Fibroblast of lung (primary cell): ENCODE measurements at places on chromosomes 5 and 9. TPM values are rescaled to one million over a fixed set of nuclear protein-coding genes. Genes with fewer than 3 reads are reported as not detected.

F2RL2 gene
- total RNA-seq = 13.1 and 82.6 TPM in 2 replicates

IRX4 gene
- total RNA-seq = not detected in 2 replicates

ESM1 gene
- total RNA-seq = 1.5 and 1.8 TPM in 2 replicates

TNFSF15 gene
- total RNA-seq = 0.26 and 0.33 TPM in 2 replicates

ZDHHC12 gene
- total RNA-seq = 19.8 and 39.0 TPM in 2 replicates

TMOD1 gene
- total RNA-seq = 2.6 and 4.0 TPM in 2 replicates

- H3K4me1 ChIP-seq = no peaks in the 10 kb centered on the region
- no peak for DNase-seq
- H3K36me3 ChIP-seq = no peaks in the 10 kb centered on the region
- H3K4me3 ChIP-seq = no peak overlapping the region
- no peak overlapping the region for H3K27ac ChIP-seq
Measured at GRCh38 chr5:165185716-165186115, 1680.3 kb downstream of the MAT2B start.

DNA sequence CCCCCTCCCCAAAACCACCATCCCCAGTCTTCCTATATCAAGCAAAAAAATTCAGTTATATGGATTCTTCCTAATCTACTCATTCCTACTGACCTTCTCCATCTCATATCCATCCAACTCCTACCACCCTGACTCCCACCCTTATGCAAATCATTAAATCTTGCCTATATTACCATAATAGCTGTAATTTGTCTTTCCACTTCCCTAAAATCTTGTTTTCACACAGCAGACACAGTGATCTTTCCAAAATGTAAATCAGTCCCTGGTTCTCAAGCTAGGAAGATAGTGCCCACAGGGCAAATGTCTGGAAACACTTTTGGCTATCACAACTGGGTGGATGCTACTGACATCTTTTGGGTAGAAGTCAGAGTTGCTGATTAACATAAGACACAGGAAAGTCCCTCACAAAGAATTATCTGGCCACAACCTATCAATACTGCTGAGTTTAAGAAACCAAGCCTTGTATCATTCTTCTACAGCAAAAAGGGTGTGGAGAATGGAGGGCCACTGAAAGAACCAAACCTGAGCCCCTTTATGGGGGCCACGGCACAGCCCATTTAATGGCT is 1.4 kb downstream of the SRA1 start:
- no peaks in the 10 kb centered on the region for H3K27me3 ChIP-seq
- H3K4me3 ChIP-seq = peak overlapping the region; percentile 66
- DNase-seq = no peak
- H3K4me1 ChIP-seq = no peaks in the 10 kb centered on the region

- no peak overlapping the region for H3K4me3 ChIP-seq
- no peak overlapping the region for H3K27ac ChIP-seq
- no peaks in the 10 kb centered on the region for H3K36me3 ChIP-seq
- peak; percentile 74 for DNase-seq
- H3K27me3 ChIP-seq = no peaks in the 10 kb centered on the region
- no peaks in the 10 kb centered on the region for H3K4me1 ChIP-seq
Measured at GRCh38 chr5:115686051-115686737, 60.4 kb upstream of the TMED7 start.

DNA sequence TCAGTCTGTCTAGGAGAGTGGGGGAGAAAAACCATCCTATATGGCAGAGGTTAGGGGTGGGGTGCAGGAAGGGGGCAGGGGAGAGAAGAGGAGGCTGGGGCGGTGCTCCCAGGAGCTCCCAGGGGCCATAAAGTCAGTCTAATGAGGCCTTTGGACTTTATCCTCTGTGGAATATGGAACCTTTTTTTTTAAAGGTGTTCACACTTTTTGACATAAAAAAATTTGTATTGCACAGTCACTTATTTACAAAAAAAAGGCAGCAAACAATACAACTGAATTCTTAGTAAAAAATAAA is 51.9 kb upstream of the SYNPO start:
- DNase-seq = no peak
- no peak overlapping the region for H3K27ac ChIP-seq
- H3K4me3 ChIP-seq = no peak overlapping the region
- H3K36me3 ChIP-seq = no peaks in the 10 kb centered on the region
- peaks cover 4% of the 10 kb centered on the region for H3K4me1 ChIP-seq

- no peak for DNase-seq
- H3K27me3 ChIP-seq = peaks cover 3% of the 10 kb centered on the region
- H3K4me3 ChIP-seq = no peak overlapping the region
- H3K36me3 ChIP-seq = no peaks in the 10 kb centered on the region
- no peaks in the 10 kb centered on the region for H3K4me1 ChIP-seq
Measured at GRCh38 chr9:99628849-99629620, 192.7 kb upstream of the NR4A3 start.

DNA sequence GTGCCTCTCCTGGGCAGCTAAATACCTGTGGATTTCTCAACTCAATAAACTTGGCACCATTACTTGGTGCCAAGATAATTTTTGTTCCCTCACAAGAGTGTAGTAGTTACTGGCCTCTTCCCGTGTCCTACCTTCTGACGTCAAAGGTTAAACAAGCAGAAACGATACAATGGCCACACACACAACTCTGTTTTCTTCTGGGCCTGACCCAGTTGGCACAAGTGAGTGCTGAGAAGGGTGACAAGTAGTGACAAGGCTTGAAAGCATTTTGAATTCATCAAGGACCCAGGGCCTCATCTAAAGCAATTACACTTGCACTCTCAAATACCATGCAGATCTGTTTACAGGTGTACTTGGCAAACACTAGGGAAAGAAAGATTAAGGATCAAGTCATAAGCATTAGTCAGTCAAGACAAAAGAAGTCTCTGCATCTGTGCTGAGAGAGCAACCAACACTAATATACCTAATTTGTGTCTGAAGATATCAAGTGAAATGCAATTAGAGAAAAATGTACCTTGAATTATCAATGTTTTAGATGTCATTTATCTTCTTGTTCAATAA is 30.8 kb downstream of the RASEF start:
- peaks cover 2% of the 10 kb centered on the region for H3K4me1 ChIP-seq
- H3K4me3 ChIP-seq = no peak overlapping the region
- no peaks in the 10 kb centered on the region for H3K27me3 ChIP-seq
- no peaks in the 10 kb centered on the region for H3K36me3 ChIP-seq
- no peak for DNase-seq

- DNase-seq = no peak
- H3K36me3 ChIP-seq = no peaks in the 10 kb centered on the region
- H3K27me3 ChIP-seq = no peaks in the 10 kb centered on the region
- no peak overlapping the region for H3K4me3 ChIP-seq
Measured at GRCh38 chr9:118038713-118039112, 334.5 kb downstream of the TLR4 start.

- peak; percentile 29 for DNase-seq
- H3K27ac ChIP-seq = no peak overlapping the region
- no peaks in the 10 kb centered on the region for H3K36me3 ChIP-seq
- no peaks in the 10 kb centered on the region for H3K4me1 ChIP-seq
- no peak overlapping the region for H3K4me3 ChIP-seq
- H3K27me3 ChIP-seq = no peaks in the 10 kb centered on the region
Measured at GRCh38 chr9:76415731-76416130, 21.5 kb upstream of the RFK start.

DNA sequence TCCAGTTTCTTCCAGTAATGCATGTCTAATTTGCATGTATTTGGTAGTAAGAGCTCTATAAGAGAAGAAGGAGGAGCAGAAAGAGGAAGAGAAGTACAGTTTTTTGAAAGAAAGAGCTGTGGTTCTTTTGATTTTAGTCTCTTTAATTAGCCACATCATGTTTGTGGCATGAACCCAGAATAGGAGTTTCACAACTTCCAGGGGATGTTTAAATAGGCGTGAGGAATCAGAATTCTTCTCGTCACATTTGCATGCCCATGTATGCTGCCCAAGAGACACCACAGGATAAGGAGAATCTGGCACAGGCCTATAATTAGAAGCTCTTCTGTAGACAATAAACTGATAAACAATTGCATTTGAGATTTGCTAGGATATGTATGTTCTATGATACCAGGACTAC is 78.7 kb downstream of the GAS1 start:
- no peaks in the 10 kb centered on the region for H3K36me3 ChIP-seq
- H3K4me1 ChIP-seq = no peaks in the 10 kb centered on the region
- no peaks in the 10 kb centered on the region for H3K27me3 ChIP-seq
- H3K4me3 ChIP-seq = no peak overlapping the region

DNA sequence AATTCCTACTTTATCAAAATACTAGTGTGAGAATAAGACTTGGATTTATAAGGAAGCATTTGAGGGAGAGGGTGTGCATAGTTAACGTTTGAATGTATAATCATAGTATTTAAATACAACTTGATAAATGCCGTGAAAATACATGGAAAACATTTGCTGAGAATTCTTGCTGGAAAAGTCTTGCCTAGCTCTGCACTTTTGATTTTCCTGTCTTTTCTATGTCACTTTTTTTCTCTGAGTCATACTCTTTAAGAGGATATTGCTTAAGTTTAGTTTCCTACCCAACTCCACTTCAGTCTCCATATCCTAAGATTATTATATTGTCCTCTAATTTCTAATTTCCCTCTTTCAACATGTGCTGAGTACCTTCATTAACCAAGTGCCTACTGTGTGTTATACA is 616.6 kb upstream of the SEMA6A start:
- no peaks in the 10 kb centered on the region for H3K4me1 ChIP-seq
- DNase-seq = peak; percentile 1
- H3K27me3 ChIP-seq = no peaks in the 10 kb centered on the region
- H3K27ac ChIP-seq = no peak overlapping the region
- no peak overlapping the region for H3K4me3 ChIP-seq

GRCh38 chr5:154071799-154072413 is 33.1 kb downstream of the MFAP3 start:
- DNase-seq = no peak
- peaks cover 2% of the 10 kb centered on the region for H3K27me3 ChIP-seq
- no peaks in the 10 kb centered on the region for H3K36me3 ChIP-seq
- no peaks in the 10 kb centered on the region for H3K4me1 ChIP-seq
- H3K4me3 ChIP-seq = no peak overlapping the region

DNA sequence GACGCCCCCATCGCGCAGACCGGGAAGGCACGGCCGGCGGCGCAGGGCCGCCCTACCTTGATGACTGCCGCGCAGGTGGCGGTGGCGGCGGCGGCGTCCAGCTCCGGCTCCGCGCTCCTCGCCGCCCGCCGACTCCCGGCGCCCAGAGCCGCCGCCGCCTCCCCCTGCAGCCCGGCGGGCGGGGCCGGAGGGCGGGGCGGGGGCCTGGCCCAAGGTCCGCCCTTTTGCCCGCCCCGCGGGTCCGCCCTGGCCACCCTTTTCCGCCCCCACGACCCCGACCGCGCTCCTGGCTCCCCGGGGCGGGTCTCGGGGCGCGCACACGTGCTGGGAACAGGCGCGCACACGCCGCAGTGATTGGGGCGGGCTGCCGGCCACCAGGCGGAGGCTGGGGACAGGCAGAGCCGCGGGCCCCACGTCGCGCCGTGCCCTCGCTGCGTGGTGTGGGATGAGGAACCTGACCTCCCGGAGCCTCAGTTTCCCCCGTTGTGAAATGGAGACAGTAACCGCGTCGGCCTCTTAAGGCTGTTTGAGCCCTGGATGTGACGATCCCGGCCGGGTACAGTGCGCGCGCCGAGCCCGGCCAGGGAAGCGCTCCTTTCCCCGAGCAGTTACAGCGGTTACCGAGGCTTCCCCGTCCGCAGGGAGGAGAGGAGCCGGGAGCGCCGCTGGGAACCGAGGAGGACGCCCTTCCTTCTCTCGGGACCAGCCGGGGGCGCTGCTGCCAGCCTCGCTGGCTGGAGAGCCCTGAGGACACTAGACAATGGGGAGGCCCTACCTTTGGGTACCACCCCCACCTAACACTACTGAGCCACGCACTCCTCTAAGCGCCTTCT is at the start of gene CORO2A:
Gene CORO2A, minus strand, starts transcription at position 135 of the 833 bp plus-strand sequence. CDS start 34,977 bp downstream, outside the sequence.
- peaks cover 9% of the 10 kb centered on the region for H3K27me3 ChIP-seq
- H3K4me3 ChIP-seq = peak within 1 kb of the TSS; percentile 23
- no peak within 1 kb of the TSS for H3K27ac ChIP-seq
- no peaks in the 10 kb centered on the region for H3K36me3 ChIP-seq
- no peaks in the 10 kb centered on the region for H3K4me1 ChIP-seq

DNA sequence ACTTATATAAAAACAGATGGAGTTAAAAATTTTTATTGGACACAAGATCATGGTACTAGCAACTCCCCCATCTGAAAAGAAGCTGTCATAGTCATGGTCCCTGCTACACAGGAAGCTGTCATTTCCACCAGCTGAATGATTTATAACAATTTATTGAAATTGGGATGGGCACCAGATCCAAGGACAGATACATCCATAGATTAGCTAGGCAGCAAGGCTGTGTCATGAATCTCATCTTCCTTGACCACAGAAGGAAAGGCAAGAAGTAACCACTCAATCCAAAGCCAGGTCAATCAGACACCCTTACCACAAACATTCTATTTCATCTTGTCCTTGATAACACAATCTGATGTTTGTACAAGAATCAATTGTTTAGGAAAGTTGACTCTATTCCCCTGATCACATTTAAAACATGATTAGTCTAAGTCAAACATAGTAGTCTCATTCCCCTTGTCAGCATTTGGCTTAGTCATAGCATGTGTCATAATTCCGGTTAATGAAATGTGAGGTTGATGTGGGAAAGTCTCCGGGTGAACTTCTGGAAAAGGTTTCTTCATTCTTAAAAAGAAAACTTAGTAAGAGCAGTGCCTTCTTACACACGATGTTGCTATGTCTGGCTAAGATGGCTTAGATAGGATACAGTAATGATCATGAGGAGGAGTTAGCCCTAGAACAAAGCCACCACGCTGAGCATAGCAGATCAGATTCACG is 462.6 kb upstream of the PAPPA start:
- DNase-seq = peak; percentile 98
- peak overlapping the region; percentile 93 for H3K27ac ChIP-seq
- no peaks in the 10 kb centered on the region for H3K36me3 ChIP-seq

DNA sequence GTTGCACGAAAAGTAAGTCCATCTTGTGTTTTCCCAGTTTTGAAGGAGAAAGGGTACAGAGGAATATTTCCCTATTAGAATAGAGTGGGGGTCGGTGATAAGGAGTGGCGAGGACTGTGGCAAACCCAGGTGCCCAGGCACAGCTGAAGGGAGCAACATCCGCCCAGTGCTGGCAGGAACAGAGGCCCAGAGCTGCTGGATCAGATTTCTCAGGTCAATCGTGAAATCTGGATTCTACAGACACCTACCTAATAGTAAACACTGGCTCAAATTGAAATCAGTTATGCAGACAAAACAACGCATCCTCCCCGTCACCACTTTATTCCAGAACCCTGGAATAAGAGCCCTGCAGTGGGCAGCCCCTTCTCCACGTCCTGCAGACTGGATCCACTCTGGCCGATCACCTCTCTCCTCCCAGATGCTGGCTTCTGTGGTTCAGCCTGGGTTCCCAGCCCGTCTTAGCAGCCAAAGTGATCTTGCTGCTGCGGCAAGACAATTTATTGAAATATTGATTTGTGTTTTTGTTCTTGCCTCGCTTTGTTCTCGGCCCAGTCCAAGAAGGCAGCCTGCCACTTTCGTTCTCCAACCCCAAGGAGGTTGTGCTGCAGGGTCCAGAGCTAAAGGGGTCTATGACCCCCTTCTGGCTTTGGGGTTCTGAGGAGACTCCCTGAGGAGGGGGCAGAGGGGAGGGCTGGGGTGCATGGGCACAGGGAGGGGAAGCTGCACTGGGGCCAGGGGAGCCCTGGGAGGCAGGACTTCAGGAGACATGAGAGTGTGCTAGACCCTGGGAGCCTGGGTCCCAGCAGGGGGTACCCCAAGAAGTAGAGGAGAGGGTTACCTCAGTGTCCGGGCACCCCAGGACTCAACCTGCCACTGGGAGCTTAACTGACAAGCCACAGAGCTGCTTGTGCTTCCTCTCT is 103.3 kb downstream of the ZNF354C start:
- H3K36me3 ChIP-seq = no peaks in the 10 kb centered on the region
- no peaks in the 10 kb centered on the region for H3K4me1 ChIP-seq
- no peak for DNase-seq
- H3K4me3 ChIP-seq = no peak overlapping the region
